ENCODE measurements at places on chromosomes 5 and 9.

- DNase-seq, result no peak
Observed at GRCh38 chr5:76986825-76987526, 34.1 kb downstream of the CRHBP start.

GRCh38 chr5:10863763-10864383 is 102.8 kb upstream of the DAP start:
- peak; percentile 45 for DNase-seq

DNA sequence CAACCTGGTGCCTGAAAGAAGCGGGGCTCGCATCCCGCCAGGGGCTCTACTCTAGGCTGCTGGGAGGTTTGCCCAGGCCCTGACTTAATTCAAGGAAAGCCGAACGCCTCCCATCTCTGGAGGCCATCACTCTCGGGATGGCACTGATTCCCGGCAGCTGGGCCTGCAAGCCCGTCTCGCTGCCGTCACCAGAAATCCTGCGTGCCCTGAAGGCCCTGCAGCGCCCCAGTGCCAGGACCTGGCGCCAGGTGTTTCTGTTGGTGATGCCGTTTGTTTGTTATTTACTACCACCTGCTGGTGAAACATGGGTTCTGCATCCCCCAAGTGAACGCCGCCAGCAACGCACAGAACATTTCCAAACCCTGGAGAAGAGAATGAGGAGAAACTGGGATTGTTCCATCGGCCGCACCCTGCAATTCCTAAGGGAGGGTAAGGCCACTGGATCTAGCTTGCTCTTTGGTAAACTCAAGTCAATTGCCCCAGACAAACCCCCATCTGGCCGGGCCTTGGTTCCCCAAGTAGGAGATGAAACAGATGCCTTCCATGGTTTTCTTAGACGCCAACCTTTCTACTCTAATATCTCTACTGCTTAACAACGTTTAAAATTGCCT is 77.9 kb downstream of the AK8 start:
- peak; percentile 35 for DNase-seq

GRCh38 chr9:108322326-108323098 is 533.3 kb downstream of the ACTL7B start:
- DNase-seq, result no peak

- peak; percentile 57 for DNase-seq
Observed at GRCh38 chr9:97412626-97413385, 910 bp downstream of the TDRD7 start.

Data from CD14-positive monocyte (primary cell).